ENCODE measurements at places on chromosomes 6 and 20. TPM values are rescaled to one million over a fixed set of nuclear protein-coding genes. Genes with fewer than 3 reads are reported as not detected.

GRCh38 chr6:106849676-106850332, 124.7 kb downstream of the CD24 start:
- no peak overlapping the region for H3K27ac ChIP-seq
- DNase-seq, result no peak
- H3K36me3 ChIP-seq, result no peaks in the 10 kb centered on the region
- no peak overlapping the region for H3K4me3 ChIP-seq
- H3K27me3 ChIP-seq, result no peaks in the 10 kb centered on the region
- no peaks in the 10 kb centered on the region for H3K4me1 ChIP-seq

- no peak for DNase-seq
- H3K36me3 ChIP-seq, result peaks cover 29% of the 10 kb centered on the region
- no peak overlapping the region for H3K4me3 ChIP-seq
- H3K27me3 ChIP-seq, result no peaks in the 10 kb centered on the region
Observed at GRCh38 chr6:136611746-136612145, 61.5 kb upstream of the MAP7 start.

GRCh38 chr6:148770408-148771211, 23.8 kb downstream of the UST start:
- H3K4me1 ChIP-seq, result peaks cover 6% of the 10 kb centered on the region
- DNase-seq, result no peak
- H3K27me3 ChIP-seq, result peaks cover 56% of the 10 kb centered on the region
- H3K4me3 ChIP-seq, result no peak overlapping the region
- H3K27ac ChIP-seq, result no peak overlapping the region

DNA sequence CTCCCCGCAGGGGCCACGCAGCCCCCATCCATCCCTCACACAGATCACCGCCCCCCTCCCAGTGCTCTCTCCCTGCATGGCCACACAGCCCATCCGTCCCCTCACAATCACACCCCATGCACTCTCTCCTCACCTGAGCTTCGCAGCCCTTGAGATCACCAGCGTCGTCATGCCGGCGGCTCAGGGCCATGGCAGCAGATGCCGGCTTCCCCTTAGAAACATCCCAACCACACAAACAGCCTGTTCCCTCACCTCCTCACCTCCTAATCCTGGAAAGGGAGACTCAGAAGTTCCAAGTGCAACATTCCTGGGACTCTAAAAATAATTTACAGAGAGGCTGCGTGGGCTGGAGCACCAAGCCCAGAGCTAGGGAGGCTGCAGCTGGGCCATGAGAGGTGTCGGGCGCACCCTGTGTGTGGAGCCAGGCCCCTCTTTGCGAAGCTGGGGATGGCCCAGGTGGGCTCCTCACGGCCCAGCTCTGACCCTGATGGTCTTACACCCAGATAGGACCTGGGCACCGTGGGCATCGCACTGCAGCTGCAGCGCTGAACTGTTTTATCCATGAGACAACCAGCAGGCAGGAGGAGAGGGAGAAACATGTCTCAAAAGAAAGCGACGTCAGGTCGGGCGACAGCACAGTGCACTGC, 125.3 kb downstream of the DLL1 start:
- H3K4me1 ChIP-seq, result no peaks in the 10 kb centered on the region
- no peak for DNase-seq
- no peak overlapping the region for H3K4me3 ChIP-seq

- no peaks in the 10 kb centered on the region for H3K27me3 ChIP-seq
- no peak overlapping the region for H3K27ac ChIP-seq
Observed at GRCh38 chr6:21265730-21266044, 327.9 kb upstream of the SOX4 start.

GRCh38 chr6:37516076-37516919, 16.6 kb upstream of the CCDC167 start:
- H3K27ac ChIP-seq, result peak overlapping the region; percentile 92
- peak; percentile 81 for DNase-seq
- H3K36me3 ChIP-seq, result no peaks in the 10 kb centered on the region

DNA sequence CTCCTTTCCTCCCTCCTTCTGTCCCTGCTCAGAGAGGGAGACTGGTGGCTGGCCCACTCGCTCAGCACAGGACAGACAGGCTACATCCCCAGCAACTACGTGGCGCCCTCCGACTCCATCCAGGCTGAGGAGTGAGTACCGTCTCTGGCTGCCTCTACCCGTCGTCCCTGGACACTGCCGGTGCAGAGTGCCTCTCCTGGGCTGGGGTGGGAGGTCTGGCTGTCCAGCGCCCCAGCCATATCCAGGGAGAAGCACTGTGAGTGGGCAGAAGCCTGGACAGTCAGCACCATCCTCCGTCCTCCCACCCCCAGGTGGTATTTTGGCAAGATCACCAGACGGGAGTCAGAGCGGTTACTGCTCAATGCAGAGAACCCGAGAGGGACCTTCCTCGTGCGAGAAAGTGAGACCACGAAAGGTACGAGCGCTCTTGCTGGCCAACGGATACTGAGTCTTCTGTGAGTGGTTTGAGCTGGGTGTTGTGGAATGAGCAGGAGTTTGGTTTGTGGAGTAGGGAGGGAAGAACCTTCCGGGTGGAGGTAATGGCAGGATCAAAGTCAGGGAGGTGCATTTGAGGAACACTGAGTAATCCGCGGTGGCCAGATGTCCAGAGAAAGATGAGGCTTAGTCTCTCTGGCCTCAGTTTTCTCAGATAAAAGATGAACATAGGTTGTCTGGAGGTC, 48.1 kb downstream of the SRC start:
- no peak overlapping the region for H3K4me3 ChIP-seq
- no peaks in the 10 kb centered on the region for H3K27me3 ChIP-seq
- no peaks in the 10 kb centered on the region for H3K36me3 ChIP-seq
- no peaks in the 10 kb centered on the region for H3K4me1 ChIP-seq
- no peak overlapping the region for H3K27ac ChIP-seq

- no peaks in the 10 kb centered on the region for H3K36me3 ChIP-seq
- peaks cover 4% of the 10 kb centered on the region for H3K27me3 ChIP-seq
- H3K4me3 ChIP-seq, result peak overlapping the region; percentile 81
- peak; percentile 16 for DNase-seq
- H3K27ac ChIP-seq, result peak overlapping the region; percentile 86
Observed at GRCh38 chr20:17505636-17506517, 25.3 kb downstream of the BFSP1 start.

GRCh38 chr20:51906679-51907078, 104.4 kb upstream of the SALL4 start:
- DNase-seq, result no peak
- H3K4me1 ChIP-seq, result no peaks in the 10 kb centered on the region
- H3K27me3 ChIP-seq, result peaks cover 8% of the 10 kb centered on the region
- no peaks in the 10 kb centered on the region for H3K36me3 ChIP-seq

GRCh38 chr20:37914367-37914671, 11.4 kb downstream of the VSTM2L start:
- no peak for DNase-seq
- H3K27ac ChIP-seq, result no peak overlapping the region
- peaks cover 14% of the 10 kb centered on the region for H3K4me1 ChIP-seq
- H3K4me3 ChIP-seq, result no peak overlapping the region
- H3K36me3 ChIP-seq, result no peaks in the 10 kb centered on the region
- H3K27me3 ChIP-seq, result peaks cover 32% of the 10 kb centered on the region

GRCh38 chr6:111727041-111727440, 121.4 kb upstream of the TRAF3IP2 start:
- peaks cover 68% of the 10 kb centered on the region for H3K4me1 ChIP-seq
- peaks cover 42% of the 10 kb centered on the region for H3K36me3 ChIP-seq
- no peak overlapping the region for H3K4me3 ChIP-seq
- no peak for DNase-seq
- no peak overlapping the region for H3K27ac ChIP-seq

GPX5 gene
- not detected for total RNA-seq
